ENCODE measurements at places on chromosomes 7 and 10.
A peak's percentile ranks its signal among the peaks of the same experiment; 100 is the strongest.

DNA sequence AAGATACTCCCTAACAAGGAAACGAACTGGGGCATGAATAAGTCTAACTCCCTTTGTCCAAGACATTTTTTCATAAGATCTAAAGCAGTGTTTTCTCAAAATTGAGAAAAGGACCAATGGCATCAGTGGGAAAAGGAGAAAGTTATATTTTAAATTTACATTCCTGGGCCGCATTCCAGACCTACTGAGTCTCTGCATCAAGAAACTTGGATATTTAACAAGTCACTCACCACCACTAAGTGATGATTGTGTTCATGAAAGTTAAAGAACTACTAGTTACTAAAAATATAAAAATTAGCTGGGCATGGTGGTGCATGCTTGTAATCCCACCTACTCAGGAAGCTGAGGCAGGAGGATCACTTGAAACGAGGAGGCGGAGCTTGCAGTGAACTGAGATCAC is 149.6 kb upstream of the MEOX2 start:
- peak; percentile 88 for DNase-seq

- peak; percentile 27 for DNase-seq
These were observed 5.8 kb upstream of the GGCT start for GRCh38 chr7:30510124-30511075.

DNA sequence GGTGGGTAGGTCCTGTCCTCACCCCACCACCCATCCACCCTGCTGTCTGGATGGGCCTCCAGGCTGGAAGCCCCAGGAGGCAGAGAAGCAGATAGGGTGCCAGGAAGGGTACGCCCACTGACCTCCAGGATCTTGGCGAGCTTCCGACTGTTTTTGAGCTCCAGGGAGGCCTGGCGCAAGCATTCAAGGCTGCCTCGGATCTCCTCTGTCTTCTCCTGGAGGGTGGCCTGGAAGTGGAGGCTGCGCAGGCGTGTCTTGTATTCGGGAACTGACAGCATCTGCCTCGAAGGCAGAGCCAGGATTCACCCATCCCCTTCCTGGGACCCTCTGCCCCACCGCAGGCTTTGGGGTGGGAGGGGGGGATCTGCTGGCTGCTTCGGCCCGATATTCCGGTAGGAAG is 48.4 kb downstream of the GRID2IP start:
- DNase-seq, result no peak

GRCh38 chr7:94355454-94355853 is 39.2 kb upstream of the COL1A2 start:
- DNase-seq, result peak; percentile 91

DNA sequence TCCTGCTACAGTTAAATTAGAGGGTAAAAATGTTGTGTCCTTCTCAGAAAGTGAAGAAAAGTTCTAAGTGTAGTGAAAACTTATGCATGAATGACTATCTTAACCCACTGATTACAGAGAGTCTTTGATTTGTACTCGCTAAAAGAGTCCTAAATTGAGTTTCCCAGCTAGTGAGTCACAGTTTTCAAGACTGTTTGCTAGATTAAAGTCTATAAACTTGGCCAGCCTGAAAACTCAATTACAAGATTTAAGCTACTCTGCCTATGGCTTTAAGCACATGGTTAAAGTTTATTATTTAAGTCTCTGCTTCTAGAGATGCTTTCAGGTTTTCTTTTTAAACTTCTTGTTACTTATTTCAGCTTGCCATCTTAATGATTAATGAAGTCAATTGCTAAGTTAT is 44.4 kb downstream of the MRPS24 start:
- DNase-seq, result no peak

- peak; percentile 79 for DNase-seq
These were observed 14.8 kb upstream of the ZMIZ2 start for GRCh38 chr7:44733708-44734481.

GRCh38 chr7:141359740-141360415 is 191.3 kb upstream of the AGK start:
- DNase-seq, result no peak

DNA sequence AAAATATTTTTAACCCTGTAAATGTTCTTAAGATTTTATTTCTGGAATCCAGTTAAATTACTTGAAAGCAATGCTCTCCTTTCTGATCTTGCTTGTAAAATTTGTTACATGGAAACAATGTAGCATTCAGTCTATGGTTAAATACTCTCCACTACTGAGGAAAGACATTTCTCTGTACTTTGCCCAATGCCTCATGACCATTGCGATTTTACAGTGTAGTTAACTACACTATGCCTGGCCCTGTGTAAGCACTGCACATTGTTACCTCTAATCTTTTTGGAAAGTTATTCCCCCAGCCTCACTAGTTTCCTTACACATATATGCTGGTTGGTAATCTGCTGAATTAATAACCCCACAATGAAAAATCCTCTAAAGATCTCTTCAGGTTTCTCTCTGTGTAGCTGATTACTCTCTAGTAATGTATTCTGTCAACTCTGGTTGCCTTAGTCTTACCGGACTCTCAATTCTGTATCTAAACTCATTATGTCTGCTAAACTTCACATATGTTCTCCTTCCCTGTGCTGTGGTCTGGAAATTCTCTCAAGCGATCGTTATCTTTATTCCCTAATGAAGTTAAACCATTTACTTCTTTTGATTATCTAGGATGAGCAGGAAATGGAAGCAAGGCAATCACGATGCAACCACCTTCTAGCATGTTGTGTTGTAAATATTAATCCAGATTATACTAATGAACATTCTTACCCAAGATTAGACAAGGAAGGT is 58.7 kb upstream of the TMEM106B start:
- DNase-seq, result no peak

Measured in fibroblast of skin of scalp (primary cell).